ENCODE measurements at places on chromosomes 16 and 17.

DNA sequence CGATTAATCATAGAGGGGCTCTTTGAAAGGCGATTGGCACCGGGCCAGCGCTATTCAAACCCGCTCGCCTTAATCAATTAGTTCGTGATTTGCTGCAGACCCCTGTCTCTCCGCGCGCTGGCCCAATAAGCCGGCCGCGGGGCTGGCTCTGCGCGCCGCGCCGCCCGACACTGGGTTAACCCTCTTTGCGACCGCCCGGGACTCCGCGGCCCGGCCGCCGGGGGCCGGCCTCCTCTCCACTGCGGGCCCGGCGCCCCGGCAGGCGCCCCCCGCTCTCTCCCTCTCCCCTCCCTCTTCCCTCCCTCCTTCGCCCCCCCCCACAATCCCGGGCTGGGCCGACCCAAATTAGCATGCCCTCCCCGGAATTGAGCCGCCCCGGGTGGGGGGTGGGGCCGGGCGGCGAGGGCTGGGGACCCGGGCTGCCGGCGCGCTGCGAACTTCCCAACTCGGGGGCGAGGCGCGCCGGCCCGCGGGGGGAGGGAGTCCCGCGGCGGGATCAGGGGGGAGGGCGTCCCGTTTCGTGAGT is 428 bp upstream of the SALL1 start:
- DNase-seq: peak; percentile 23

- no peak for DNase-seq
Measured at GRCh38 chr16:49260956-49261530, 20.6 kb downstream of the CBLN1 start.

GRCh38 chr16:79320956-79321355 is 279.6 kb downstream of the MAF start:
- no peak for DNase-seq

- no peak for DNase-seq
Measured at GRCh38 chr17:57158325-57158724, 73.3 kb downstream of the AKAP1 start.

- no peak for DNase-seq
Measured at GRCh38 chr17:79929257-79930061, 90.2 kb upstream of the CBX4 start.

GRCh38 chr17:65235284-65235683 is 98.1 kb downstream of the RGS9 start:
- no peak for DNase-seq

GRCh38 chr17:80092959-80093358 is 8.4 kb upstream of the GAA start:
- no peak for DNase-seq

GRCh38 chr16:15942931-15943690 is 6.3 kb upstream of the ABCC1 start:
- DNase-seq: no peak

DNA sequence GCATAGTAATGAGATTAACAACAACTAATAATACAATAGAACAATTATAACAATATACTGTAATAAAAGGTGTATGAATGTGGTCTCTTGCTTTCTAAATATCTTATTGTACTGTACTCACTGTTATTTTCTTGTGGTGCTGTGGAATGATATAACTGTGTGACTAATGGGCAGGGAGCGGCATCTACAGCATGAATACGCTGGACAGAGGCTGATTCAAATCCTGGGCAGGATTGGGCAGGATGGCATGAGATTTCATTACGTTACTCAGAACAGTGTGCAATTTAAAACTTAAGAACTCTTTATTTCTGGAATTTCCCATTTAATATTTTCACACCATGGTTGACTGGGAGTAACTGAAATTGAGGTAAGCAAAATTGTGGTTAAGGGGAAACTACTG is 1239.8 kb upstream of the GOT2 start:
- no peak for DNase-seq
